Vagina (tissue), 2 donors: ENCODE measurements at places on chromosomes 7 and 10. TPM values are rescaled to one million over a fixed set of nuclear protein-coding genes. Genes with fewer than 3 reads are reported as not detected.

- no peak for DNase-seq
Observed at GRCh38 chr7:37342688-37343471, 105.8 kb downstream of the ELMO1 start.

GRCh38 chr10:33673839-33674415 is 339.5 kb upstream of the NRP1 start:
- DNase-seq: no peak

GRCh38 chr10:60430836-60431597 is 41.3 kb upstream of the ANK3 start:
- DNase-seq: no peak

DNA sequence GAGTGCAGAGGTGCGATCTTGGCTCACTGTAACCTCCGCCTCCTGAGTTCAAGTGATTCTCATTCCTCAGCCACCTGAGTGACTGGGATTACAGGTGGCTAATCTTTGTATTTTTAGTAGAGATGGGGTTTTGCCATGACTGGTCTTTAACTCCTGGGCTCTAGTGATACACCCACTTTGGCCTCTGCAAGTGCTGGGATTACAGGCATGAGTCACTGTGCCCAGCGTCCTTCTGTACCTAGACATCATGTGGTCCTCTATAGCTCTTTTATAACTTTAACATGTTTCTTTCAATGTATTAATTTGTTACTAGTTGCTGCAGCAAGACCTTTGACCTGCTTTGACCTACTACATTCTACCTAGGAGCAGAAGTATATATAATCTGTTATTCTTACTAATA is 38.7 kb upstream of the BICC1 start:
- no peak for DNase-seq

- DNase-seq: no peak
Observed at GRCh38 chr7:152959610-152960009, 200.1 kb downstream of the ACTR3B start.

DNA sequence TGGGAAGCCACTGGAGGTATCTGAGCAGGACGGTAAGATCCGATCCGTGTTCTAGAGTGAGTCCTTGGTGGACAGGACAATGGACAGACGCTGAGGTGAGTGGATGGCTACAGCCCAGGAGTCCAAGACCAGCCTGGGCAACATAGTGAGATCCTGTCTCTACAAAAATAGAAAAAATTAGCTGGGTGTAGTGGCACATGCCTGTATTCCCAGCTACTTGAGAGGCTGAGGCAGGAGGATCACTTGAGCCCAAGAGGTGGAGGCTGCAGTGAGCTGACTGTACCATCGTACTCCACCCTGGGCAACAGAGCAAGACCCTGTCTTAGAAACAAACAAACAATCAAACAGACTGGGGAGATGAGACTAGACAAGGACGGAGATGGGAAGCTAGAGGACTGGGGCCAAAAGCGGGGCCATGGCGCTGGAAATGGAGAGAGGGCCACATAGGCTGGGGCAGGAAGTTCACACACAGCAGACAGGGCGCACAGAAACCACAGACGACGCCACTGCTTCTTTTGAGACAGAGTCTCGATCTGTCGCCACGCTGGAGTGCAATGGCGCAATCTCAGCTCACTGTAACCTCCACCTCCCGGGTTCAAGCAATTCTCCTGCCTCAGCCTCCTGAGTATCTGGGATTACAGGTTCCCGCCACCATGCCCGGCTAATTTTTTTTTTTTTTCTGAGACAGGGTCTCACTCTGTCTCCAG is 24.7 kb downstream of the DAGLB start:
- no peak for DNase-seq

- DNase-seq: no peak
Observed at GRCh38 chr7:150974468-150975391, 3.4 kb downstream of the KCNH2 start.

DNA sequence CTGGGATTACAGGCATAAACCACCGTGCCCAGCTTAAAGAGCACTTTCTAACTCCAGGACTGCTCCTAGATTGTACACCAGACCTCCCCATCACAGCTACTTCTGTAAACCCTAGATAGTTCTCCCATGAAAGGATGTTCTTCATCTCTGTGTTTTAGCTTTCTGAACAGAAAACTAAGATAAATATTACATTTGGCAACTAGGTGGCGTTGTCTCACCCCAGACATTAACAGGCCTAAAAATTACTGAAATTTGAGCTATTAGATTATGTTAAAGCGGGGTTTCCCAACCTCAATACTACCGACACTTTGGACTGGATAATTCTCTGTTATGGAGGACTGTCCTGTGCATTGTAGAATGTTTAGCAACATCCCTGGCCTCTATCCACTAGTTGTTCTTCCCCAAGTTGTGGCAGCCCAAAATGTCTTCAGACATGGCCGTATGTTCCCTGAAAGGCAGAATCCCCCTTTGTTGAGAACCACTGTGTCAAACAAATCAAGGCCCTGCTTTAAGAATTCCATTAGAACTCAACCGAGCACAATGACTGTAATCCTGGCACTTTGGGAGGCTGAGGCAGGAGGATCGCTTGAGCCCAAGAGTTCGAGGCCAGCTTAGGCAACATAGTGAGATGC is 19.1 kb downstream of the ATOH7 start:
- no peak for DNase-seq

DNA sequence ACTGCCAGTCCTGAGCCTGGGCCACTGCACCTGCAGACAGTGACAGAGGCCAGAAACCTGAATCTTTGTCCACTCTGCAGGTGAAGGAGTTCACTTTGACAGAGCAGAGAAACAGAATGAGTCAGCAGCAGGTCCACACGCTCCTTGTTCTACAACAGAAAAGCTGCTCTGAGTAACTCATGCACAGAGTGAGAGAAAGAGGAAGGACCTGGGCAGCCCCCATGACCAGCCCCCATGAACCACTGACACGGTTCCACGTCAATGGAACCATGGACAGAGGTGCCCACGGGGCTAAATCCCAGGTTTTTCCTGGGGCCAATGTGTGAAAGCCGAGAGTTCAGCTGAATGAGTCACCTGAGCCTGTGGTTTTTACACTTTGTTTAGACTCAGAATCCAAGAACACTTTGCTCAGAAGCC is 40.8 kb upstream of the CTBP2 start:
- no peak for DNase-seq

The STARD3NL gene
- 29.5 TPM for total RNA-seq

The ZNF92 gene
- 6.1 TPM for total RNA-seq
